Foreskin fibroblast (primary cell): ENCODE measurements at places on chromosomes 2 and 18.

DNA sequence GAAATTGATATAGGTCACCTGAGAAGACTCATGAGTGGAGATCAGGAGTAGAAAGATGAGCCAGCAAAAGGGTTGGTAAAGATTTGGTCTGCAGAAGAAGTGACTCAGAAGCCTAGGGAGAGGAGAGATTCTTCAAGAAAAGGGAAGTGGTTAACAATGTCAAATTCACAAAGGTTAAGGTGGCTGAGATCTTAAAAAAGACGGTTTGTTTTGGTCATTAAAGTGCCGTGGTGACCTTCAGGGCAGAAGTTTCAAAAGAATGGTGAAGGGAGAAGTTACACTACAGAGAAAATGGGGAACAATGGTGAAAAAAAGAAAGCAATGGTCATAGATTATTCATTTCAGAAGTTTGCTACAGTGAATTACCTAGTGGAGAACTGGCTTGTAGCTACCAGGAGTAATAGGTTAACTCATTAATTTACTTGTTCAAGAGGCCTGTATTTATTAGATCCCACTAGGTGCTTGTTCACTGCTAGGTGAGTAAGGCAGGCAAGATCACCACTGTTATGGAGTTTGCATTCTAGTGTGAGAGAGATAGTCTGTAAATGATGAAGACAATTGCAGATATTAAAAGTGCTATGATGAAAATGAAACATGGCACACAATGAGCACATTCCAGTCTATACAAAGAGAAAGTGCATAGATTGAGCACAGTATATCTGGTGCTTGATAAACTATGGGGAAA is 43.0 kb downstream of the FBXO48 start:
- no peak for DNase-seq

- DNase-seq, result no peak
These were observed 234.7 kb downstream of the CCDC178 start for GRCh38 chr18:33205777-33206176.

- DNase-seq, result no peak
These were observed 55.8 kb upstream of the TMEM18 start for GRCh38 chr2:733001-733400.

GRCh38 chr2:3981446-3981987 is 278.1 kb downstream of the DCDC2C start:
- DNase-seq, result no peak

DNA sequence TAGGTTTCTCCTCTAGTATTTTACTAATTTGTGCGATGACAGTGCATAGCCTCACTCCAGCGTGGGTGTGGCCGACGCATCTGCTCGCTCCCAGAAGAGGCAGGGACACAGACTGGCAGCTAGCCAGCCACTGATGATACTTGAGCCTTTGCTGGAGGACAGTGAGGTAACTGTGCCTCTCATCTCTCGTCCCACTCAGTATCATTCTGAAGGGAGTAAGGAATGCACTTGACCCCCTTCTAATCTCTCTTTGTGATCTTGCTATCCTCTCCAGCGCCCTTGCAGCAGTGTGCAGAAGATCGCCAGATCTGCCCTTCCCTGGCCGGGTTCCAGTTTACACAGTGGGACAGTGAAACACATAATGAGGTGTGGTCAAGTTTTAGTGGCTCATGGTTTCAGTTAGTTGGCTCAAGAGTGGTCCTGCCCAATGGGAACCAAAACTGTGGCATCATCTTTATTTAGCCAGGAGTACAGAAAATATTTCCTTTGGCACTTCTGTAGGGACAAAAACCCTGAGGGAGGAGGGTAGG is 17.5 kb downstream of the NCAPH start:
- DNase-seq, result peak; percentile 50

GRCh38 chr18:54786206-54786605 is 42.1 kb upstream of the RAB27B start:
- no peak for DNase-seq

- DNase-seq, result no peak
These were observed 48.0 kb upstream of the LPIN2 start for GRCh38 chr18:3060667-3061580.

DNA sequence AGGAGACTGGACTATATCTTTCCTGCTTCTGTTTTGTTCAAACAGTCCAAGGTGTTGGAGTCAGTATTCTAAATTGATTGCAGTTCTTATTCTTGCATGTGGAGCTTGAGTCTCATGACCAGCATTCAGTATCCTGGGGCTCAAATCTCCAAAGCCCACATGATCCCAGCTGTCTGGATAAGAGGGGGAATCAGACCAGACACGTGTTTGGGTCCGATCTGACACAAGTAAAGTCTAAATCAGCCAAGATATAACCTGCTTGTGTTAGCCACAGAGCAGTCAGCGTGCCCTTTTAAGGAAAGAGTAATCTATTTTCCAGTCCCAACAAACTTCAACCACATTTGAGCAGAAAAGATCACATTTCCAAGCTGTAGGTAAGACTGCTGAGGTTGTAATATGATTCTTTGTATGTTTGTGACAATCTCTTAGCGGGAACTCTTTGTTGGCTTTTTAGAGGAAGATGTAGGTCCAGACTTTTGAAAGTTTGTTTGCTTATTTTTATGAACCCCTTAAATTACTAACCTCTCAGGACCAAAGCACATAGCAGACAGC is 334.6 kb downstream of the SLC4A3 start:
- no peak for DNase-seq

GRCh38 chr18:12313530-12314245 is 5.6 kb downstream of the TUBB6 start:
- no peak for DNase-seq

DNA sequence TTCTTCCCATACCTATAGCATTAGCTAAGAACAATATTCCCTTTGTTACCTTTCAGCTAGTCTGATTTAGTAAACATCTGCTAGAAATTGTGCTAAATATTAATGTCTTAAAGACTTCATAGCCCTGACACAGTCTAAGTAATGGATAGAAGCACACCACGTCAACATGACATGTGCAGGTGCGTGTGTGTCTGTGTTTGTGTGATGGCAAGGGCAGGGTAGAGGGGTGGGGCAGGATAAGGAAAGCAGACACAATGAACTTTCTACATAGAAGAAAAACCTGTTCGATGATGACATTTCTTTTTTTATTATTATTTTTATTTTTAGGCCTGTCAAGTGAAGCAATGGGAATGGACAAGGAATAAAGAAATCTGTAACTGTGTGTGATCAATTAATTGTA is 223.3 kb downstream of the NOL4 start:
- DNase-seq, result no peak

GRCh38 chr2:5925604-5926003 is 233.4 kb downstream of the SOX11 start:
- DNase-seq, result no peak

DNA sequence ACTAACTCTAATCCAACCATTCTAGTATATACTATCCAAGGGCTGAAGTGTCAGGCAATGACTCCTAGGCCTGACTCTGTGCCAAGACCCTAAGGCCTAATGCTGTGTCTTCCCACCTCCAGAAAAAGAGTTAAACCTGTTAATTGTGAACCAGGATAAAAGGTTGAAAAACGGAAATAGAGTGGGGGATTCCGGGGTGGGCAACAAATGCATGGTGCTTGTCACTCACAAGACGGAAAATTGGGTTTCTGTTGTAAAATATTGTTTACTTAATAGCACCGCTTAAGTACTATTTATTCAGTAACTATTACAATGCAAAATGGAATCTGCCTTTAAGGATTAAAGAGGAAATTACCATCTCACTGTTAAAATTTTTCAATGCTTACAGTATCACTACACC is 3.2 kb downstream of the STK17B start:
- peak; percentile 50 for DNase-seq

- no peak for DNase-seq
These were observed 40.3 kb downstream of the LHCGR start for GRCh38 chr2:48715042-48715899.

- peak; percentile 49 for DNase-seq
These were observed 10.2 kb downstream of the RAB10 start for GRCh38 chr2:26043862-26044696.

DNA sequence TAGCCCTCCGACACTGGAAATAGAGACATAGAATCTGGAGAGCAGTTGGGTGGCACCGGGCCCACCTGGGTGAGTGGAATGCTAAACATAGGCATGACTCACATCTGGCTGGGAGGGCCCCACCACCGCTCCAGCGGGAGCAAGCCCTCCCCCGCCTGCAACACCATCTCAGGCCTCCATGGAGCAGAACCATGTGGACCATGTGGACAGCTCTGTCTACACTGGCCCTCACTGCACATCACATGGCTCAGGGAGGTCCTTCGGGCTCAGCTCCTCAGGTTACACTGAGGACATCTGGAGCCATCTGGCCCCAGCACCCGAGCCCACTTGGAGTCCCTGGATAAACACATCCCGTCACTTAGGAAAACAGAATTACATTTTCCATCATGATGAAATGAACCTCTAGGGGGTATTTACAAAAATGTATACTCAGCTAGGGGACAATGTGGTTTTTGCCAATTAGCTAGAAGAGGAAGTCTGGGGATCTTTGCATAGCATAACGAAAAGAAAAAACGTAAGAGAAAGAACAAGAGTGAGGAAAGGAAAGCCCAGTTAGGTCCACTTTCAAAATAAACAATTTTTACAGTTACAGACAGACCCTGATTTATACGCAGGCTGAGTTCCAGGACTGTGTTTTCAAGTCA is 30.7 kb upstream of the MLPH start:
- peak; percentile 87 for DNase-seq

- no peak for DNase-seq
These were observed 35.1 kb upstream of the MTX2 start for GRCh38 chr2:176234156-176234555.

DNA sequence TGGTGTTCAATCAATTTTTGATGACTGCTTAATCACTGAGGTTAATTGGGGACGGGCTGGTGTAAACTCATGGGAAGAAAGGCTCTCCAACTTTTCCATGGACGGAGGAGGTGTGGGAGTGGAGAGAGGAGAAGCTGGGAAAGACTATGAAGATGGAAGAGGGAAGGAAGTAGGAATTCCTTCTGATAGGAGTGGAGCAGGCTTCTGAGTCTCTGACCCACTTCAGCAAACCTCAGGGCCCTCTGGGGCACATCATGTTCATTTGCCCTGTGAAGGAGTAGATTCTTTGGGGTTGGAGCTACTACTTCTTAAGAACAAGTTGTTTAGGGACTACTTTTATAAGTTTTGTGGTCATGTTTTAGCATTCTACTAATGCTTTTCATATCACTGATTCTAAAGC is 87.0 kb upstream of the MAP4K3 start:
- DNase-seq, result no peak

GRCh38 chr2:121579309-121579708 is 48.6 kb downstream of the RNU4ATAC start:
- peak; percentile 47 for DNase-seq

DNA sequence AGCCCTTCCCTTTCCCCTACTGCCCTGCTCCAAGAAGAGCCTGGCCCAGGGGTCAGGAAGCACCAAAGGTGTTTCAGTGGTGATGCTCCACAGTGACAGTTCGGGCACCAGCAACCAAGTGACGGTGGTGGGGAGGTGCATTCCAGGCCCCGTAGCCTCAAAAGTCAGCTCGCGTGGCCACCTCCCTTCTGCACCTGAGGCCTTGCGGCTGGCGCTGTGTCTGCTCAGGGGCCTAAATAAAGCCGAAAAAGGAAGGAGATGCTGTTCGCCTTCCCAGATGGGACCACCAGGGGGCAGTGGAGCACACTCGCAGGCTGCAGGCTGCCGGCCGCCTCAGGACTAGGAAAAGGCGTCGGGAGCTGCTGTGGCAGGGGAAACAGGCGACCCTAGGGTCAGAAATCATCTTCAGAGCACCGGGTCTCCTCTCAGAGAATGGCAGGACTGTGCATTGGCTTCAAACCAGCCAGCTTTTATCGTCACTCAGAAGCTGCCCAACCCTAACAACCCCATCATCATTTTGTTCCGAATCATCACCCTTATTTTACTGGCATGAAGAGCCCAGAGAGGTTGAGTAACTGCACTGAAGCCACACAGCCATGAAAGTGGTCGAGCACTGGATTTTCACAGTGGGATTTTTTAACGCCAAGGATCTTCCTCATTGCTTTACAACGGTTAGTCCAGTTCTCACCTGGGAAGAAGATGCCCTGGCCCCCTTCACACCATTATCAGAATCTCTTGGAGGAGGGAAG is 213.0 kb upstream of the CELF4 start:
- DNase-seq, result no peak

- no peak for DNase-seq
These were observed 15.1 kb upstream of the EPB41L3 start for GRCh38 chr18:5558851-5559250.

DNA sequence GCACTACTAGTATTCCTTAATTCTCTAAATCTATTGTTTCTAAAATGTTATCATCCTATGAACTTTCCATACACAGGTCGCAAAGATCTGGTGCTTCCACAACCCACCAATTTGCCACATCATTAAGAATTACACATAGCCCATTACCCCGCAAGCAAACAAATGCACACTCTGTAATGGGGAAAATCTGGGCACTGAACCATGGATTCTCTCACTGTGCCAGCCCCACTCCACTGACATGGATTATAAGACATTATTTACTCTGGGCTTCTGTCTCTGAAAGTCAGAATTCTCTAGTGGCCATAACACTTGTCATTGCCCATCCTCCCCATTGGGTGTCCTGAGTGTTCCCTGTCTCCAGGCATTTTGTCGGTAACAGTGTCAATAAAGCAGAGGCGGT is 537.1 kb downstream of the EPHA4 start:
- no peak for DNase-seq

GRCh38 chr2:33033606-33034081 is 86.9 kb downstream of the LTBP1 start:
- peak; percentile 49 for DNase-seq

DNA sequence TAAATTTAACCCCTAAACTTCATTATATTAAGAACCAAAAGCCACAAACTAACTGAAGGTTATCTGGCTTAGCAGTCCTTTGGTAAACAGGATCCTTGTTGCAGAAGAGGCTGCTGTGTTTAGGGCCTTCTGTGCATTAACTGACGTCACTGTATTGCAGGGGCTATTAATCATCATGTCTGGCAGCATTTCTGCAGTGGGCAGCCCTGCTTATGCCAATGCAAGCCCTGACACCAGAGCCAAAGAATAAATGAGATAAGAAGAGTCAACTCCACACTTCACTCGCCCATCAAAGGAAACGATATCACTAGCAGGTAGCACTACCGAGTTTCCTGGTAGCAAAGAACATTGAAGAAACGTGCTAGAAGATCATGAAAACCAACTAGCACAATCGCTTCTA is 110.6 kb downstream of the PLEKHM3 start:
- no peak for DNase-seq

DNA sequence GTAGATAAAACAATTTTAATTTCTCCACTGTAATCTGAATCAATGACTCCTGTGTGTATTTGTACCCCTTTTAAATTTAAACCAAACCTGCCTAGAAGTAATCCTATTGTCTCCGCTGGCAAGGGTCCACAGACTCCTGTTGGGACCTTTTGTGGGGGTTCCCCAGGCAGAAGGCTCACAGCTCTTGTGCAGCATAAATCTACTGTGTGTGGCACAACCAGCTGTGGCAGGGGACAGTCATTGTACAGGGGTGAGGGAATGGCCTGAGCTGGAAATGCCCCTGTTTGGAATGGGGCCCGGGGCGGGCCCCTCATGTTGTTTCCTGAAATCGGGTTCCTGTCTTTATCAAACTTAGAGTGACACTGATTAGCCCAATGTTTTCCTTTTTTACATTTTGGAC is 318.2 kb upstream of the FAM98A start:
- no peak for DNase-seq

GRCh38 chr2:9230881-9231280 is 24.3 kb downstream of the ASAP2 start:
- DNase-seq, result no peak
